EL (cell line): ENCODE measurements at places on chromosomes 7 and 10.
A peak's percentile ranks its signal among the peaks of the same experiment; 100 is the strongest.

DNA sequence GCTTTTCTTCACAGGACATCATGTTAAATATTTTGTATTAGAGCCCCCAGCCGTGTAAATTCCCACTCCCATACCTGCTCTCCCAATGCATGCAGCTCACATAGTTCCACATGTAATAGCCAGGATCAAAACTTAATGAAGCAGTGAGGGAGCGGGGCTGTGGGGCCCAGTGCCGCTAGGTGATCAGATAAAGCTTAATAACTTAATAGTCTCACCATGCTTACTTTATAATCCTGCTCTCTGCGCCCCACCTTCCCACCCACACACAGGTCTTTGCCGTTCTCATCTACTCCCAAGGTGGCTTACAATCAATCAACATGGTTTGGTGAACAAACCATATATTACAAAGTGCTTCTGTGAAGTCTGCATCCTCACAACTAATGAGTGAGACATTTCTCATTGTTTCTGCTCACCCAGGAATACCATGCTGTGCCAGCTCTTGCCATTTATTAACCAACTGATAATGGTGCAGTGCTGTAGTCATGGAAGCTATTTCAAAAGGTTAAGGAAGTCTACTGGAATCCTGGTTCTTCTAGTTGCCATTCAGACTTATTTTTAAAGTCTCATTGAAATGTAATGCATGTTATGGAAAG is 156.4 kb downstream of the CTTNBP2 start:
- no peak for DNase-seq

GRCh38 chr10:3723766-3724165 is 61.2 kb downstream of the KLF6 start:
- DNase-seq: peak; percentile 15

DNA sequence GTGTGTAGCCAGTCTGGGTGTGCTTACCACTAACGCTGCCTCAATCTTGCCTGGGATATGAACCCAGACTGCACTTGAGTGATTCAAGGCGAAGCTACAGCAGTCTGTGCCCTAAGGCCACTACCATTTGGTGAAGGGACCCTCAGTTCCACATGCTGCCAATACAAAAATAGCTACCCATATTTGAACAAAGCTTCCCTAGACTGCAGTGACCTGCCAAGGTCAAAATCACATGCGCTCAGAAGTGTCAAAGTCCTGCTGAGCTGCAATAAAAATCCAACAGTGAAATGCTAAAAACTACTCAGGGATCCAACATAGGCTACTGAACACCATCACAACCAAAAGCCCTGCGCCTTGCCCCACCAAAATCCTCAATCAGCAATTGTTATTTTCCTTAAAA is 472.3 kb upstream of the VSTM2A start:
- DNase-seq: no peak

GRCh38 chr10:93255546-93255945 is 181.9 kb downstream of the CYP26A1 start:
- DNase-seq: no peak

DNA sequence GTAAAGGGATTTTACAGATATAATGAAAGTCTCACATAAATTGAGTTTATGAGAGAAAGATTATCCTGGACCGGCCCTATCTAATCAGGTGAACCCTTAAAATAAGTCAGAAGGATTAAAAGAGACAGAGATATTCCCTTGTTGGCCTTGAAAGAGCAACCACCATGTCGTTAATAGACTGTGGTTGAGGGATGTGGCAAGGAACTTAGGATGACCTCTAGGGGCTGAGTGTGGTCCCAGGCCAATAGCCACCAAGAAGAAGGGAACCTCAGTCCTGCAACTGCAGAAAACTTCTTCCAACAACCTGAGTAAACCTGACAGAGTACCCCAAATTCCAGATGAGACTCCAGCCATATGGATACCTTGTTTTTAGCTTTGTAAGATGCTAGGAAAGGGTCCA is 121.5 kb downstream of the POLR1F start:
- peak; percentile 4 for DNase-seq

DNA sequence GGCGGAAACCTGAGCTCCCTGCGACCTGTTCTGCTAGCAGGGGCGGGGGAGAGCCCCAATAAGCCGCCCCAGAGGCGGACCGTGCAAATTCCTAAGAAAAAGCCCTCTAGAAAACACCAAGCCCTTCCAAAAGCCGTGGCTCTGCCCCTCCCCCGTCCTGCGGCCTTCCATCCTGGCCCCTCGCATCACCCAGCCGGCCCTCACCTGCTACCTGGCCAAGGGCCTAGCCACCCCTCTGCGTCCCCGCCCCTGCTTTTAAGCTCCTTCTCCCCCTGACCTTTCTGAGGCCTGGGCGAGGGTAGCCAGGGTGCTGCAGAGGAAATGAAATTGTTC is 24.9 kb downstream of the SKIDA1 start:
- DNase-seq: no peak

GRCh38 chr7:150968734-150969372 is 9.3 kb downstream of the KCNH2 start:
- no peak for DNase-seq

DNA sequence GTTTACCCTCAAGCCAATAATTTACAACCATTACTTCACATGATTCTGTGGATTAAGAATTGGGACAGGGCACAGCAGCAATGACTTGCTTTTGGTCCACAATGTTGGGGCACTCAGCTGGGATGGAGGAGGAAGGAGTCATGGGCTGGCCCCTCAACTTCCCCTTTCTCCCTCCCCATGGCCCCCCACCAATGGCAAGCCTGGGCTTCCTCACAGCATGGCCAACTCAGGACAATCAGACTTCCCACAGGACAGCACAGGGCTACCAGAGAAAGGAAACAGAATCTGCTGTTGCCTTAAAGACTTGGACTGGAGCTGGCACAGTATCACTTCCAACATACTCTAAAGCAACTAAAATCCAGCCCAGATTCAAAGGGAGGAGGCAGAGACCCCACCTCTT is 160.7 kb downstream of the PTPN20 start:
- DNase-seq: no peak

- no peak for DNase-seq
Measured at GRCh38 chr7:73810998-73811360, 19.8 kb upstream of the CLDN4 start.

DNA sequence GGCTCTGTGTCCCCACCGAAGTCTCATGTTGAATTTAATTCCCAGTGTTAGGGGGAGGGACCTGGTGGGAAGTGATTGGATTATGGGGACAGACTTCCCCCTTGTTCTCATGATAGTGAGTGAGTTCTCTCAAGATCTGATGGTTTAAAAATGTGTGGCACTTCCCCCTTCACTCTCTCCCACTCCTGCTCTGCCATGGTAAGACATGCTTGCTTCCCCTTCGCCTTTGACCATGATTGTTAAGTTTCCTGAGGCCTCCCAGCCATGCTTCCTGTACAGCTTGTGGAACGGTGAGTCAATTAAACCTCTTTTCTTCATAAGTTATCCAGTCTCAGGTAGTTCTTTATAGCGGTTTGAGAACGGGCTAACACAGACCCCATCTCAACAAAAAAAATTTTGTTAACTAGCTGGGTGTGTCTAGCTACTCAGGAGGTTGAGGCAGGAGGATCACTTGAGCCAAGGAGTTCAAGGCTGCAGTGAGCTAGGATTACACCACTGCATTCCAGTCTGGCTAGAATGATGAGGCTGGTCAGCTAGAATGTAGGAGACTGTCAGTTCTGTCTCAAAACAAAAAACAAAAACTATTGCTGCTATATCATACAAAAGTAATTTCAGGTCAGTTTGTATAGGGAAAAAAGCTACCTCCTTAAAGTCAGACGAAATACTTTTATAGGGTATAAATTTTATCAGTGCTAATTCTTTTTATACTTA is 57.7 kb downstream of the ATAD1 start:
- no peak for DNase-seq

DNA sequence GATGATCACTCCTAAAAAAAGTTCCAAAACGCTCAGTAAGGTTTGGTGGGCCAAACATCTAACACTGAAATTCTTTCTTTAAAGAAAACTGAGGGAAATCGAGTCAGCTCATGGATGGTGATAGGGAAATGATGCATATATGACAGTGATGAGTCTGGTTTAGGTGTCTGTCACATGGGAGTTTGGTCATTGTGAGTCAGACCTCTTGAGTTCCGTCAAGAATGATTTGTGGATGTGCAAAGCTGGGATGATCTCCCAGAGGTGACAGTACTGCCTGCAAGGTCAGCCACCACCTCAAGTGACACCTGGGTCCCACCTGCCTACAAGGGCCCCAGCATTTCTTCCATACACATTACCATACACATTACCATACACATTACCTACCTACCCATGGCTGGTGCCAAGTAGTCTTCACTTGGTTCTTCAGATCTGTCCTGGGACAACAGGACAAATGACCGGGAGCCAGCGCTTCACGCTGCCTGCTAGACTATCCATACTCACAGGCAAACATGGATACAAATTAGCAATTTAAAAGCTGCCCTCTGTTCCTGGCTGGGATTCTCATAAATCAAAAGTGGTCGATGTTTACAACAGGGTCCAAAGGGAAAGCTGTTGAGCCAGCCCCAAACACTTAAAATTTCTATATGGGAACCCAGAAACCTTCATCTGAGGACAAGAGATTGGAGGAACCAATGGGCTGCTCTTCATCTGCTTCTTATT is 128.4 kb downstream of the ADAM12 start:
- no peak for DNase-seq

GRCh38 chr7:114649689-114650088 is 235.1 kb downstream of the FOXP2 start:
- no peak for DNase-seq

- DNase-seq: peak; percentile 73
Measured at GRCh38 chr10:24299578-24300260, 90.8 kb downstream of the KIAA1217 start.

DNA sequence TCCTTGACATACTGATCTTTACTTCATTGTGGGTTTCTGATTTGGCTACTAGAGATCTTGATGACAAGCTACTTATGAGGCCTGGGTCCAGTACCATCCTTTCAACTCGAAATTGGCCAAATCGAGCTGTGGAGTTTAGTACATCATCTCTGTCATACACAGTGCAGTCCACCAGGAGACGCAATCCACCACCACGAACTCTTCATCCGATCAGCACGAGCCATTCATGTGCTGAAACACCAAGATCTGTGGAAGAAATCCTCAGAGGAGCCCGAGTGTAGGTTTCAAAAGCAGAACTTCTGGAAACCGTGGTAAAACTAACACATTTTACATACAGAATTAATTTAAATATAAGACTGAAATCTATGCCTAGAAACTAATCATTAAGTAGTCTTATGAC is 14.2 kb downstream of the DNAJC9 start:
- no peak for DNase-seq

GRCh38 chr10:131790021-131790420 is 110.8 kb upstream of the PPP2R2D start:
- DNase-seq: no peak

GRCh38 chr7:158403013-158403821 is 184.4 kb downstream of the PTPRN2 start:
- DNase-seq: no peak

- peak; percentile 83 for DNase-seq
Measured at GRCh38 chr7:30564243-30564892, 30.3 kb upstream of the GARS1 start.

DNA sequence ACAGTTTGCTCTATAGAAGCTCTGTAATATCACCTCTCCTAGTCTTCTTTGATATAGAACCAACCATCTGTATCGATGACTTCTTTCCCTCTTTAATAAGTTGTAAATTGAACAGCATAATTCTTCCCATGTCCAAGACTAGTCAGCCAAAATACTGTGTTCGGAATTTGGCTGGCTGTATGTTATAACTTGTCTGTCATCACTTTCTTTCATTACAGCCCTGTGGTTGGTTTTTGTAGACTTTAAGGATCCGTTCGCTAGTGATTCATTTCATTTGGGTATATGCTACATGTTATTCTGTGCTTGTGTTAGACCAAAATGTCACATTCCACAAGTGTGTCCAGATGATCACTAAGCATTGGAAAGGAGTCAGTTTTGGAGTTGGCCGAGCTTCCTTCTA is 155.4 kb upstream of the ITGB1 start:
- DNase-seq: peak; percentile 86

- DNase-seq: no peak
Measured at GRCh38 chr7:153087498-153087897, 327.9 kb downstream of the ACTR3B start.

DNA sequence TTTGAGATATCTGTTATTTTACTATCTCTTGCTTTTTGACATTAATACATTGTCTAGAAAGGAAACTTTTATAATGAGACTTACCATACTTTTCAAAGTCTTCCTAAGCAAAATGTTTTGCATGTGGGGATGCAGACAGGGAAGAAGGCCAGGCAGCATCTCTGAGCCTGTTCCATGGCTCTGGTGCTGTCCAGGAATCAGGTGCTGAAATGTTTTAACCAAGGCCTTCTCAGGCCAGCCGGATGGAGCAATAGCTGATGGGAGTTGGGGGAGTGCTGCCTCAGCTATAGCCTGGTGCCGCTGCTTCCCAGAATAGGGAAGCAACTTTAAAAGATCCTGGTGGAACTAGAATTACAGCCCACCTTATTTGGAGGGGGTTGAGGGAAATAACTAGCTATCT is 38.5 kb downstream of the CRTAC1 start:
- DNase-seq: peak; percentile 22

GRCh38 chr7:131188367-131189339 is 139.0 kb upstream of the MKLN1 start:
- DNase-seq: peak; percentile 97

- peak; percentile 88 for DNase-seq
Measured at GRCh38 chr10:113680190-113681111, 739 bp downstream of the CASP7 start.

- peak; percentile 48 for DNase-seq
Measured at GRCh38 chr10:88386204-88386788, 196.8 kb downstream of the RNLS start.

DNA sequence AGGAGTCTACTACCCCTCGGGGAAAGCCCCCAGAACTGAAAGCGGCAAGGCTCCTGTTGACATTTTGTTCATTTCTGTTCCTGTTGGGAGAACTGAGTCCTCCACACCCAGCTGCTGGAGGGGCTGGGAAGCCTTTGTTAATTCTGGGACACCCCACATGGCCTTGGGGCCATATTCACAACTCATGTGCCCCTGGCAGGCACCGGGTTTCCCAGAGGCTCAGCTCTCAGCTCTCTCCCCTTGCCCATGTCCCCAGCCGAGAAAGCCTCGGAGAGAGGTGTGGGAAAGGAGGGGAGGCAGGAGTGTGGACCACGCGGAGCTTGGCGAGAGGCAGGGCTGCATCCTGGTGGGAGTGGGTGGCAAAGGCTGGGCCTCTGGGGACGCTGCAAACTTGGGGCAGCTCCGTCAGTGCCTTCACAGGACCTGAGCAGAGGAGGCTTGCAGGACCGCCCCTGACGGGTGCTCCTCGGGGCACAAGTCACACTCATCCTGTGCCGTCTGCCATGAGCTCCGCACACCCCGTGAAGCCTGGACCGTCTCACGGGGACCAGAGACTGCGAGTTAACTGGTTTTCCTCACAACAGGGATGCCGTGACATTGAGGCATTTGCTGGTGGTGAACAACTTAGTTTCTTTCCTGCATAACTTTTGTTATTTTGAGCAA is 140.9 kb downstream of the DNAJB6 start:
- DNase-seq: no peak

- DNase-seq: no peak
Measured at GRCh38 chr10:16566202-16566805, 44.6 kb upstream of the C1QL3 start.

GRCh38 chr10:103590744-103591291 is 97.3 kb downstream of the NEURL1 start:
- no peak for DNase-seq

- DNase-seq: no peak
Measured at GRCh38 chr10:1184541-1185430, 128.6 kb downstream of the WDR37 start.

- DNase-seq: peak; percentile 59
Measured at GRCh38 chr10:132096223-132096622, 30.5 kb downstream of the JAKMIP3 start.

GRCh38 chr7:32577421-32577820 is 82.1 kb downstream of the AVL9 start:
- no peak for DNase-seq

- DNase-seq: no peak
Measured at GRCh38 chr10:57247271-57247670, 886.2 kb upstream of the ZWINT start.
